ENCODE measurements at places on chromosomes 4 and X.

DNA sequence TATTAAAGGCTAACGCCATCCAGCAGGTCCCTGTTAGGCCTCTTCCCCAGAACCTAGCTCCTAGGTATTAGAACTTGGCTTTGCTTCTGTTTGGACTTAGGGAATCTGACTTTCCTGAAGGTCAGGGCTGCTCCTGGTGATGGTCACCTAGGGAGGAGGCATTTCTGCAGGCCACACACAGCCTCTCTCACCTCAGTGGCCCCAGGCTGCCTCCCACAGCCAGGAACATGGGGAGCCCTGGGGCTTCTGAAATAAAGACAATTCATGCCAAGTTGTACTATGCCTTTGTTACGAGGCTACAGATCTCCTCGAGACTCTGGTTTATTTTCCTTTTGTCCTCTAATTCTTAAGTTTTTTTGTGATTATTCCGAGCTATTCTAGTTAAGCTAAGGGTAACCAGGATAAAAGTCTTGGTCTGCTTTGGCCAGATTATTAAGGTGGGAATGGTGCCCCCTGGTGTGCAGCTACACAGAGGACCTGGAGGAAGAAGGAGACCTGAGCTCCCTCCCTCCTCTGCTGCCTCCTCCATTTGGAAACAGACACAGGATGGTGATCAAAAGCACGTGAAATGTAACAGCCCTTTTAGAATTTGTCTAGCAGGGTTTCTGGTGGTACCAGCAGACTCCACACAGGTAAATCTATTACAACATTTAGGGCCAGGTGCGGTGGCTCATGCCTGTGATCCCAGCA is 131.0 kb downstream of the DCLK2 start:
- no peak for DNase-seq

DNA sequence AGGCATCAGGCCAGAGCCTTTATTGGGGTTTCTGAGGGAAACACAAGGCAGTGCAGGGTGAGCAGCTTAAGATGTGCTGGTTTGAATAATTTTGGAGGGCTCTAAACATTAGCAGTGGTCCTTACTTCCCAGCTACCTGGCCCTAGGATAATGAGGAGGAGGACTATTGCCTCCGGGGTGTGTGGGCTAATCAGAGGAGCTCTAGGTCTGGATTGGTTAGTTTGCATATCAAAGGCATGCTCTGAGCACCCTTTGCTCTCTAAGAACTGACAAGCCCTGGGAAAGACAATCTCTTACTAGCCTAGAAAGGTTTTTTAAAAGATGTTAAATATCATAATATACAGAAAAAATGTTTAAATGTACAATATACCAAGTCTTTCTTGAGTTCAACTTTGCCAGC is 58.4 kb downstream of the RXFP1 start:
- no peak for DNase-seq

DNA sequence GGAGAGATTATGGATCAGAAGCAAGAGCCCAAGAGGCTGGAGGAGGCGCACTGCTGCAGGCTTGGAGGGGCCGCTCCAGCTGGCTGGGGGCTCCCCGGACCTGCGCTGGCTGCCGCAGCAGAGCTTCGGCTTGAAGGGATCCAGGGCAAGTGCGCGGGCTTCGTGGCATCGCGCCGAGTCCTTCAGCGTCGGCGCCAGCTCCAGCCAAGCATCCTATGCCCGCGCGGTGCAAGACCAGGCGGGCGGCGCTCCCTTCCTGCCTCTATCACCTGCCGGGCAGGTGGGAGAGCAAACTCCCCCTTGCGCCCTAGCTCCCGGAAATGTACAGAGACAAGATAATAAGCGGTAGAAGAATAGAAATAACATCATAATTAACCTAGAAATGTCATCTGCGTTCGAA is 10.5 kb upstream of the UCP1 start:
- no peak for DNase-seq

DNA sequence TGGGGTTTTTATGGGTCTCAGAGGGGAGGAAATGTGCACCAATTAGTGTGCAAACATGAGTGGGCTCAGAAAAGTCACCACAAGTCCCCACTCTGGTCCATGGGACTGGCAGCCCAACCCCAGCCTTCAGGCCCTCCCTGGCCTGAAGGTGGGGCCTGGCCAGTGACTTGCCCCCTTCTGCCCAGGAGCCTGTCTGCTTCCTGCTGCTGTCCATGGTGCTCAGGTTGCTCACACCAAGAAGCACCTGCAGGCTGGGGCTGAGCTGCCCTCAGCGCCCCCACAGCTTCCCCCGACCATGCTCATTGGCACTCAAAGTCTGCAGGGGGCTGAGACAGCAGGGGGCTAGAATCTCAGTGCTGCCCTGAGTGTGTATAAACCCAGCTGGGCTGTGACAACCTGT is 30.6 kb upstream of the GC start:
- DNase-seq = no peak

DNA sequence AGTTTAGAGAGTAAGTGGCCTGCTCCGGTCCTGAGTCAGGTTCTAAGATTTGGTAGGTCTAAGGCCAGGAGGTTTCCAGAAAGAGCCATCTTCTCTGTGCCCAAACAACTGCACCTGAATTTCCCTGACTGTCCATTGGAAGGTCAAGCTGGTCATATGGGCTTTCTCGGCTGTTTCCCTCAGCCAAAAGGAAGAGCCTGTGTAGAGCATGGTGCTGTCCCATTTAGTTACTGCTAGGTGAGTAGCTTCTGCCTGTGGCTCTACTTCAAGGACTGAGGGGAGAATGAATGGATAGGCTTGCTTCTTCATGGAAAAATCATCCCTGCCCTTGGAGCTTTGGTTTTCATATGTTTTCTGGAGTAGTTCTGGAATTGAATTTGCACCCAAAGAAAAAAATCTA is 33.7 kb downstream of the NHSL2 start:
- DNase-seq = no peak

Data from stimulated activated naive CD4-positive, alpha-beta T cell (primary cell).